ENCODE measurements at places on chromosomes 13 and 19.
A peak's percentile ranks its signal among the peaks of the same experiment; 100 is the strongest.

- DNase-seq, result no peak
Measured at GRCh38 chr13:43368003-43368402, 344.6 kb downstream of the DNAJC15 start.

DNA sequence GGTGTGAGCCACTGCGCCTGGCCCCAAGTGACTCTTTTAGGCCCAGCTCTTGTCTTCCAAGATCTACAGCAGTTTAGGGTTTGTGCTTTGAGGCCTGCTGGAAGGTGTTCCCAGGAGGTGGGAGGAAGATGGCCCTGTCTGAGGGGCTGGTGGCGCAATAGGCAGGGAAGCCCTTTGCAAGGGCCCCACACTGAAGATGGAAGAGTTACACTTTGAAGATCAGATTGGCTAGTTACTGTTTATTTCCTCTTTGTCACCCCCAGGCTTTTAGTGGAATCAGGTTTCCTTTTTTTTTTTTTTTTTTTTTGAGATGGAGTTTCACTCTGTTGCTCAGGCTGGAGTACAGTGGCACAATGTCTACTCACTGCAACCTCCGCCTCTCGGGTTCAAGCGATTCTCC lies 1.9 kb upstream of the RABAC1 start:
- no peak for DNase-seq

DNA sequence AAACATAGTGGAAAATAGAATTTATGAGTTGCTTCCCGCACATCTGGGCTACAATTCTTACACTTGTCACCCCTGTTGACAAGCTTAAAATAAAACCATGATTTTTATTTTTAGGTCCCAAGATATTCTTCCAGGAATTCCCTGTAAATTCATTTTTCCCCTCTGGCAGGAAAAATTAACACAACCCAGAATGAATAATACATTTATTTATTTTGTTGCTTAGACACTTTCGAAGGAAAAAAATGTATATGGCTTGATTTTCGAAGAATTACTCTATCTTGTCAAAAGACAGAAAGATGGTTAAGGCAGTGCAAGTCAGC lies 74.4 kb downstream of the LHFPL6 start:
- DNase-seq, result no peak

DNA sequence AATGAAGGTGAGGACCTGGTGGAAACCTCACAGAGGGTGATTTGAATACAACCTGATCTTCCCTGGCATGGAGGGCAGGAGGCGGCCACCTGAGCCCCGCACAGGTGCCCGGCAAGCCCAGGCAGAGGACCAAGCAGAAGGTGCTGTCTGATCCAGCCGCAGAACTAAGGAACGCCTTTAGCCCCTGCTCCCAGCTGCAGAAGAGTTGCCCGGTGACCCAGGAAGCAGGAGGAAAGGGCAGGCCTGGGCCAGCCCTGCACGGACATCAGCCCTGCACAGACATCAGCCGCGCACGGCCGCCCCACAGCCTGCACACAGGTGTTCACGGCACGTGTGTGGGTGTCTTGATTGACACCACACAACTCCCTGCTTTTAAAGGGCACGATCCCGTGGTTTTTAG lies 43.1 kb downstream of the RASA3 start:
- no peak for DNase-seq

- DNase-seq, result no peak
Measured at GRCh38 chr13:41501281-41501680, 43.9 kb downstream of the RGCC start.

- DNase-seq, result peak; percentile 92
Measured at GRCh38 chr19:2424686-2425621, 2.4 kb downstream of the TIMM13 start.

- no peak for DNase-seq
Measured at GRCh38 chr19:27885359-27885758, 1327.6 kb downstream of the UQCRFS1 start.

GRCh38 chr13:70034286-70034685 lies 73.3 kb upstream of the ATXN8OS start:
- DNase-seq, result no peak

GRCh38 chr13:106424805-106425204 lies 110.7 kb downstream of the EFNB2 start:
- DNase-seq, result no peak

DNA sequence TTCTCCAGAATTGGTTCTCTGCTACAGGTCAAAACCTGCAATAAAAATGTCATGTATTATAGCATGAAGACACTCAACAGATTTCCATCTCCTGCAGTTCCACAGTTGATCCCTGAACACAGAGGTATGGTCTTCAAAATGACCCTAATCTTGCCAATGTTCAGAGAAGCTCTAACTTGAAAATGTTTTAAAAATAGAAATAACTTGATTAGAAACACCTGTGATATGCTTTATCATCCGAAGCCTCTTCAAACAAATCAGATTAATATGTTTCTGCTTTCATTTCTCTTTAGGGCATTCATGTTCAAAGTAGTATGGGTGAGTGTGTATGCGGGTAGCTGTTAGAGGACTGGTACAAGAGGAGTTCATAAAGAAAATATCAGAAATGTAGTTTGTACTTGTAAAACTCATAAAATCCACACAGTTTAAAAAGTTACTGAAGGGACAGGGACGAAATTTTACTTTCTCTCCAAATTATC lies 60.4 kb downstream of the KCNRG start:
- no peak for DNase-seq

DNA sequence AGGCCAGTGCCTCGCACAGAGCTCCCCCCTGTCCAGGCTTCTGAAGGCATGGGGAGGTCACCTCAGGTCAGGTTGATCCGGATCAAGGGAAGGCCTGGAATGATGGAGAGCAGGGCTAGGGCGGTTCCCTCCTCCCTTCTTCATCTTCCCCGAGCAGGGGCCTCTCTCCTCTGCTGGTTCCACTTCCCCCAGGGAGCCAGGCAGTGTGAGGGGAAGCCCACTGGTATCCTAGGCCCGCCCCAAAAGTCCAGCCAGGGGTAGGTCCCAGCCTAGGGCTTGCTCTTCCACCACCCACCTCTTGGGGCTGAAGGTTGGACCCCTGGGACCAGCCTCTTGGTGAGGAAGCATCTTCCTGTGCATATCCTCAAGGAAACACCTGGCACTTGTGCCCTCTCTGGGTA lies 16.4 kb upstream of the PRR19 start:
- no peak for DNase-seq

GRCh38 chr13:109569958-109570711 lies 216.2 kb downstream of the IRS2 start:
- DNase-seq, result no peak

DNA sequence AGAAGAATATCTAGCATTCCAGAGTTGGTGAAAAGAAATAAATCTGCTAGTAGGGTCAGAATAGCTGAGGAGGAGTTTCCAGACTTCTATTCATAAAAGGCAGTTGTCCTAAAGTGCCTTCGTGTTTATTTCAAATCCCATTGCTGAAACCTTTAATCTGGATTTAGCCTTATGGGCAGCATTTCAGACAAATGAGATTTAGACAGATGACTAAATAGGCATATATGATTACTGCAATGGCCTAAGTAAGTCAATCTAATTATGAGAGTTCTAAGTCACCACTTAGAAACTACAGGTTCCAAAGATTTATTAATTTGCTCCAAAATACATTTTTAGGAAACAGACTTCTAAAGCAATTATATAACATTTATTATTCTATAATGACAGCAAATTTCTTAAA lies 368.7 kb downstream of the LIG4 start:
- no peak for DNase-seq

DNA sequence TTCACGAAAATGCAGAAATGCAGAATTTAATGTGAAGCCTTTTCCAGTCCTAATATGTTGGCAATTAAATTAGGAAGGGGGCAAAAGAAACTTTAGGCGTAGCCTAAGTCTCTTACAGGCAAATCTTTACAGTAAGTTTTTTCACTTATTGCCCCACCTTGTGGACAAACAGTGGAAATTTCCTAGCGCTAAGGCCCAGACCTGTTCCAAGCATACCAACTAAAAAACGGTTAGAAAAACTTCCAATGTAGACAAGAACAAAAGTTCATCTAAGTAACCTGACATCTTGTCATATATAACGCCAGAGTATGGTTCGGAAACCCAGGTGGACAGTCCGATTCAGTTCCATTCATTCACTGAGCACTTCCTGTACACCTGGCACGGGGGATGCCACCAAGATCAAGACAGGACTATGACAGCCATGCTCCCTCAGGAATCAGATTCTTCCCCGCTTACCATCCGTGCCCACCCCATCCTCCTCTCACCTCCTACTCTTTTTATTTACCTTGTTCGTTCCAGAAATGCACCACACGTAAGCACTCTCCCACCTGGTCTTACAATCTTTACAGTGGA lies 4.9 kb downstream of the ZAR1L start:
- DNase-seq, result peak; percentile 69

GRCh38 chr13:110886870-110887596 lies 27.8 kb downstream of the ANKRD10 start:
- no peak for DNase-seq

DNA sequence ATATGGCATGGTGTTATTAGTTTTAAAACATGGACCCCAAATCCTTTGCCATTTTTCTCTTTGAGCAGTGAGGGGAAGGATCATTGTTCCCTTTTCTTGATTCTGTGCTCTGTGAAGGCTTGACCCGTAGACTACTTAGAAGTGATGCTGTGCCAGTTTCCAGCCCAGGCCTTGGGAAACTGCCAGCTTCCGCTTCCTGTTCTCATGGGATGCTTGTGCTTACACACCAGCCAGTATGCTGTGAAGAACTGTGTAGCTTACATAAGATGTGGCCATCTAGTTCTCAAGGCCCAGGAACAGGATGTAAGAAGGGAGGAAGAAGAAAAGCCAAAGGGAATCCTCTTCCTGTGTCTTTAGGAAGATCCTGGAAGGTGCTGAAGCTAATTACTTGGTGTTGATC lies 180.9 kb downstream of the PCCA start:
- peak; percentile 75 for DNase-seq

DNA sequence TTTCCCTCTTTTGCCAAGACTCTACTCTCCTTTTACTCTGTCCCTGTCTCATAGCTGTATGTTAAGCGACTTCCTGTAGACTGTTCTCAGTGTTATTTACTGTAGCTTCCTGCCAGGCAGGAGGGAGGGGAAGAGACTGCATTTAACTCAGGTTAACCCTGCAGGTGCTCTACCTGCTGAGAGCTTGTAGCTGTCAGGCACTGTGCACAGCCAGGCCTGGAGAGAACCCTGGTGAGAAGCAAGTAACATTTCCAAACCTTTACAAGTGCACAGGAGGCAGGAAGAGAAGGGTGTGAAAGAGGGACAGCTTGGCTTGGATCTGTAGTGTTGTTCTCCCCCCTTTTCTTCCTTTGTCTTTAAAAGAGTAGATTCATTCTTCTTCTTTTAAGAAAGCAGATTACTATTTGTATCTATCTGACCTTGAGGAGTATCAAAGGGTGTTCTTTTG lies 167.1 kb downstream of the LMO7 start:
- no peak for DNase-seq

DNA sequence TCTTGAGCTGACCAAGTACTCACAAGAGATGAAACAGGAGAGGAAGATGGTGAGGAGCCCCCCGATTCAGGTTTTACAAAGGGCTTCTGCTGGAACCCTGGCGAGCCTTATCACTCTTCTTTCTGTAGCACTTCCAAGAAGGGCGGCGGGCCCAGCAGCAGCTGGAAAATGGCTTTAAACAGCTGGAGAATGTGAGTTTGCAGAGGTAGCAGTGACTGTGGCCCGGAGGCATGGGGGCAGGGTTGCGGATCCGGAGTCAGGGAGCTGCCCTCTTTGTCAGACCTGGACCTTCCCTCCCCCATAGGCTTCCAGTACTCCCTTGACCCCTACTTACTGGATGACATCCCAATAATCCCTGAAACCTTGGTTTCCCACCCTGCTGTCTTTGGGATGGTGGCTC lies 3.6 kb downstream of the TRIP10 start:
- no peak for DNase-seq

- DNase-seq, result no peak
Measured at GRCh38 chr13:99834246-99834645, 137.3 kb downstream of the ZIC5 start.

DNA sequence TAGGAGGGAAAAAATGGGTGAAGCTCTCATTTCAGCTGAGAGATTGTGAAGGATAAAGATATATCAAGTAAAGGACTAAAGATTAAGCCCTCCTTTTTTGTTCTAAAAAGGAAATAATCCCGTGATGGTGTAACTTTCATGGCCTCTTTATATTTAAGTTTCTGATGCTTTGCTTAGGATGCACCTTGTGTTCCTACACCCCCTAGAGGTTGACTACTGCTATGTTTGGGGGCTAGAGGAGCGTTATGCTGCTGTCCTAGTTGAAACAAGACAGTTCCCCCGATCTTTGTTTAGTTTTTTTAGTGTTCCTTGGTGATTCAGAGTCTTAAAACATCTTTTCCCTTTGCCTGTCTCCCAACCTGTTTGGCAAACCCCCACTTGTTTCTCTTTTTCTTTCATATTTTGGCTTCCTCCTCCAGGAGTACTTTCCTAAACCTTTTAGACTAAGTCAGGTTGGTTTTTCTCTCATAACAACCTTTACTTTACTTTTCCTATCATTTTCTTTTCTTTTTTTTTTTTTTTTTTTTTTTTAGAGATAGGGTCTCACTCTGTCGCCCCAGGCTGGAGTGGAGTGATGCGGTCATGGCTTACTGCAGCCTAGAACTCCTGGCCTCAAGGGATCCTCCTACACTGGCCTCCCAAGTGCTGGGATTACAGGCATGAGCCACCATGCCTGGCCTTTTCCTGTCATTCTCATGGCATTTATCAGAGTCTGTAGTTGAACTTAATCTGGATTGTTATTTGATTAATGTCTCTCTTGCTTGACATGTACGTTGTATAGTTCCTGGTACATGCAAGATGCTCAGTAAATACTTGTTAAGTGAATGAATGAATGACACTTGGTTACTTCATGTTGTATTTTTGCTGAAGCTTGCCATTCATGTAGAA lies 2.8 kb downstream of the UBA2 start:
- DNase-seq, result peak; percentile 73

DNA sequence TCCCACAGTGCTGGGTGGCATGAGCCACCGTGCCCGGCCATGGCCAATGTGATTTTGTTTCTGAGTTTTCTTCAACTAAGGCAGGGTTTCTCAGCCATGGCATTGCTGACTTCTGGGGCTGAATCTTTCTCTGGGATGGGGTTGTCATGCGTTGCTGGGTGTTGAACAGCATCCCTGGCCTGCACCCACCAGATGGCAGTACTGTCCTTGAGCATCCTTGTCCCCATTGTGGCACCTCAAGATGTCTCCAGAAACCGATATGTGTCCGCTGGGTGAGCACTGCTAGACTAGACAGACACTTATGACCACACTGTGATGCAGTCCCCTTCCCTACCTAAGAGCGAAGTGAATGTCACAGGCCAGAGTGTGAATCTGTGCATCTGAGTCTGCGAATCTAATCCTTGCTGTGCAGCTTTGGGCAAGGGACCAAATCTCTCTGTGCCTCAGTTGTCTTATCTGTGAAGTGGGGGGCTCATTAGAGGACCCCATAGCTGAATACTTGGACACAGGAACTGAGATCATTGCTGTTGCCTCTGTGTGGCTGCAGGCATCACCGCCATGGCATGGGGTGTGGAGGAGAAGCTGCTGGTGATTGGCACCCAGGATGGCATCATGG lies 50.3 kb upstream of the SIN3B start:
- DNase-seq, result peak; percentile 77

DNA sequence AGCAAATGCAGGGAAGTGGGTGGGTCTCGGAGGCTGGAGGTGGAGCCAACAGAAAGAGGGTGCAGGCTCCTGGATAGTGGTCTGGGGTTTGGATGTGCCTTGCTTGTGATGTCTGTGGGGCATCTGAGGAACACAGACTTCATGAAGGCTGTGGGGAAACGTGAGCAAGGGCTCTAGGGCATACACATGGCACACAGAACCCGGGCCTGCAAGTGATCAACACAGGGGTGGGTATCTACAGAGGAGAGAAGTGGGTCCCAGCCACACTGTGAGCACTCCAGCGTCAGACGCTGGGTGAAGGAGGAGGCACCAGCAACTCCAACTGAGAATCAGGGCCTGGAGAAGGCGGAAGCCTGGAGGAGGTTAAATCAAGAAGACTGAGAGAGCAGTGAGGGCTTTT lies 5.4 kb upstream of the UBE2M start:
- DNase-seq, result no peak

Measured in A673 (cell line).